NCI-H748 treated with DMSO at 0.1 percent for 48 hours (cell line): ENCODE measurements at places on chromosomes 2 and 18.

DNA sequence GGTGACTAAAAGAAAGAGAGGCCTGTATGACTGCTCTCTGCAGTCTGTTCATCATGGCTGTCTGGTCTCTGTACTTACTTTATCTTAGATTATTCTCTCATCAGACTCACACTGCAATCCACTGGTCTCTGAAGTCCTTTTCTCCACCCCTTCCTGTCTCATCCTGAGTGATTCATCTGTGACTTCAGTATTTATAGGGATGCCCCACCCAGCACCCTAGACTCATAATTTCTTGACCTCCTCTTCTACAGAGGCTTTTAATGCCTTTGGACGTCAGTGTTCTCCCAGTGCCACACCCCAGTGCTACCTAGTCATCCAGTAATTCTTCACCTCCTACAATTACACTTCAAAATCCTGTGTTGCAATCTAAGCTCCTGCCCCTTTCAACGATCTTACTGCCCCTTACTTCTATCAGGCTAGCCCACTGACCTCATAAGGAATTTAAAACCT lies 14.9 kb upstream of the ITPRID2 start:
- no peak for DNase-seq

DNA sequence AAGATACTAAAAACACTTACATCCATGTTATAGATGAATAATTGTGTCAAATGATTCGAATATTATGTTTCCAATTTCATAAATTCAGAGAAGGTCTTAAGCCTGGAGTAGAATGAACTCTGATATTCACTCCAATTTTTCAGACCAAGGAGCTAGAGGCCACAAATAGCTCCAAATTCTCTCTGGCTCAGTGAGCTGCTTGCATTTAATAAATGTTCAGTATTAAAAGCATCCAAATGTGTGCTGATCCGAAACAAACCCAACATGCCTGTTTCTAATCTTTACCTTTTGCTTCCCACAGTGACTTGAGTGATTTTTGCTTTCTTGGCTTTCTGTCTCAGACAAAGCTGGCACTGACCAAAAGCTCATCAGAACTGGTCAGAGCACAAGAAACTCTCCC lies 291.4 kb downstream of the CCDC85A start:
- no peak for DNase-seq

DNA sequence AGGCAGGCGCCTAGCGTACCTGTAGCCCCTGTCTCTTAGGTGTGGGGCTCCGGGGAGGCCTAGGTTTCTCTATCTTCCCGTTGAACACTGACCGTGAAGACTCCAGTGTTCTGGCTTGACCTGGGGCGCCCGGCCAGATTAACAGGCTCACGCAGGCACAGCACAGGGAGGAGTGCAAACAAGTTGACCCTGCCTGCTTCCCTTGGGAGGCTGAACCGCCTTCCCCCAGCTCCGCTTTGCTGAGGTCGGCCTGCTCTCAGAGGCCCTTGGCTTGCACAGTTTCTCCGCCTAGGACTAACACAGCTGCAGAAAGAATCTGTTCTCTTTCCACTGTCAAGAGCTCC lies 567 bp downstream of the PCYOX1 start:
- no peak for DNase-seq

- DNase-seq, result no peak
These were observed 62.9 kb upstream of the ZEB2 start for GRCh38 chr2:144582651-144583380.

DNA sequence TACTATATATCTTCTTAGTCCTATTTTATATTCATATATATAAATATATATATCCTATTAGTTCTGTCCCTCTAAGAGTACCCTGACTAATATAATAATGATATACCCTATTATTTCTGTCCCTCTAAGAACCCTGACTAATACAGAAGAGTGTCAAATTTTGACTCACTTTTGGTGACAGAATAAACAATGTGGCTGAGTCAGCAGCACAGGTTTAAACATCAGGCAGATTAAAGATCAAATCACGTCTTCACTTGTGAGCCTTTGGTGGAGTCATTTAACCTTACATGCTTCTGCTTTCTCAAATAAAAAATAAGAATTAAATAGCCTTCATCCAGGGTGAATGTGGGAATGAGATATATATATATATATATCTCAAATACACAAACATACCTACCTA lies 615.9 kb upstream of the GCFC2 start:
- no peak for DNase-seq

GRCh38 chr2:74779265-74779558 lies 54.7 kb upstream of the HK2 start:
- DNase-seq, result peak; percentile 54

GRCh38 chr18:57014772-57015413 lies 132.0 kb upstream of the BOD1L2 start:
- DNase-seq, result no peak

GRCh38 chr2:48435909-48436308 lies 94.0 kb upstream of the STON1 start:
- no peak for DNase-seq

GRCh38 chr2:182066400-182067087 lies 80.9 kb downstream of the PPP1R1C start:
- no peak for DNase-seq

DNA sequence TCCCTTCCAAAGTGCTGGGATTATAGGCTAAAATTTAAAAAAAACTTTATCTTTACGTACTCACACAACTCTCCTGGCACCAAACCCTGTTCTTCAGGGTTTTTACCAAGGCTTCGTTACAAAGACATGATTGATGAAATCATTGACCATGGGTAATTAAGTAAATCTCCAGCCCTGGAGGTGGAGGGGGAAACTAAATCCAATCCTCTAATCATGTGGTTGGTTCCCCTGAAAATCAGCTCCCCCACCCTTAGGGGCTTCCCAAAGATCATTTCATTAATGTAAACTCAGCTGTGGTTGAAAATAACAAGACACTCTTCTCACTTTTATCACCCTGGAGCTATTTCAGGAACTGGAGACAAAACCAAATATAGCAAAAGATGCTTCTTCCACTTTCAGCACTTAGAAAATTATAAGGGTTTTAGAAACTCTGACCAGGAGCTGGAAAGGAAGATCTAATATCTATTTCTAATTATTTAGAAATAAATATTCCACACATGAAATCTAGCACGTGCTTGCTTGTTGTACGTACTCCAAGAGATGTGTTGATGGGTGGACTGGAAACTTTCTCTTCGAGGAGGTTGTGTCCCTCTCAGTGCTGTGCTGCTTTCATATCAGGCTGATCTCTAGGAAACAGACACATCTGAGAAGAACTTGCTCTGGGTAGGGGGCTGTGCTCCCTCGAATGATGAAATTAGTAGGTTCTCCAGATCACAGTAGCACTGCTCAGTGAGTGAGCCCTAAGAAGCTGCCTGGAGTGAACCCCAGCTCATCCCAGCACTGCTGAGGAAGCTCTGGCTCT lies 67.2 kb downstream of the SMAD4 start:
- DNase-seq, result no peak
